Kidney (tissue), 22 donors: ENCODE measurements at places on chromosomes 12 and 14.

DNA sequence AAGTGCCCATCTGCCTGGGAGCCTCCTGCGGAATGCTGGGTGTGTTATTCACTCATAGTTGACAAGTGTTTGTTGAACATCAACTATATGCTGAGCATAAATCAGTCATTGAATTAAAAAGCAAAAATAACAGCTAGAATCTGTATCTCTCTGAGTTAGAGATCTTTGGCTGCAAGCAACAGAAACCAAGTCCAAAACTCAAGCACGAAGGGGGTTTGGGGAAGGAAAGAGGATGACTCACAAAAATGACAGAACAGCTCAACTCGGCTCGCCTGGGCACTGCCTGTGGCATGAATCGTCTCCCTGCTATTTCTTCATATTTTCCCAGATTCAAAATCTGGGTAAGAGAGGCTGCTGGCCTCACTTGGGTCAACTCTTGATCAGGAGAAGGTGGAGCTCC is 72.6 kb upstream of the NCOR2 start:
- no peak for DNase-seq

DNA sequence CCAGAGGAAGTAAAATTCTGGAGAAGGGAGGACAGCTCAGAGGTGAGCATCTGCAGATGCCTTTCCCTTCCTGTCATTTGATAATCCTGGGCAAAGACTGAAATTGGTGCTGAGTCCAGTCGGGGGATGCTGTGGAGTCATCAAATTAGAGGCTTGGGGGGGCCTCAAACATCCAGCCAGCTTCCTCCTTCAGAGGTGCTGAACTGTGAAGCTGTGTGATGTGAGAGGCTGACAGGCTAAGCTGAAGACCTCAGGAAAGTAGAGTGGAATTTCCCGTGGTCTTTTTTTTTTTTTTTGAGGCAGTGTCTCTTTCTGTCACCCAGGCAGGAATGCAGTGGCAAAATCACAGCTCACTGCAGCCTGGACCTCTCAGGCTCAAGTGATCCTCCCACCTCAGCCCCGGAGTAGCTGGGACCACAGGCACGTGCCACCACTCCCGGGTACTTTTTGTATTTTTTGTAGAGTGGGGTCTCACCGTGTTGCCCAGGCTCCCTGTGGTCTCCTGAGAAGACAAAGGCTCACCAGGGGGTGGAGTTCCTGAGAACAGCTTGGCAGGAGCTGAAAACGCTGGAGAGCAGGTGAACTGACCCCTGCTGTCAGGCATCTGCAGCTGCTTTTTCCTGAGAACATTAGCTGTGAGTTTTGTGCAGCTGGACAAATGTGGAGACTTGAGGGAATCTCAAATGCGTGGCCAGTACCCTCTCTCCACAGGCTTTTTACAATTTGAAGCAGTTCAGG is 6.1 kb upstream of the TCL1B start:
- DNase-seq = no peak

GRCh38 chr14:94600148-94600545 is 12.0 kb upstream of the SERPINA3 start:
- DNase-seq = no peak

- DNase-seq = no peak
Measured at GRCh38 chr14:53127832-53128231, 25.3 kb downstream of the DDHD1 start.

DNA sequence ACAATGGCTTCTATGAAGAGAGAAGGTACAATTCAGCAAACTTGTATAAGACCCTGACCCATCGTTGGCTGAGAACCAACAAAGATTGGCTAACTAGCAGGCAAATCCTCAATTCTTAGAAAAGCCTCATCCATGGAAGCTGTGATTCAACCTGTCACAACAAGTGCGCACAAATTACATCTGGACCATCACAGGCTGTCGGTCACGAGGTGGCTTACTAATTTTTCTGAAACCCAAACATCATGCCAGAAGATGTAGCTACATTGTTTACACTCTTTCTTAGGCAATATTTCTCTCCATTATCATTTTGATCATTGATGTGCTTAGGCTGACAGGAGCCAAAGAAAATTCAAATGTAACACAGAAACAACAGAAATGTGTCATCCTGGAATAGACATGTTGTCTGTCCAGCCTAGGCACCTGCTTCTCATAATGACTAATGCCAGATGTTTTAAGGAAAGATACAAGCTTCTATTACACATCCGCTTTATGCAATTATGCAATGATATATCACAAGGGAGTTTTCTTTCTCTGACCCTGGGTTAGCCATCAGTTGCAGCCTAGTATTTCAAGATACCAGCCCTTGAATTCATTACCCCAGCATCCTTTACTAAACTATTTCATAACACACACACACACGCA is 92.9 kb upstream of the DIO2 start:
- no peak for DNase-seq

- DNase-seq = no peak
Measured at GRCh38 chr14:79278286-79278797, 933.0 kb downstream of the DIO2 start.

- no peak for DNase-seq
Measured at GRCh38 chr12:120066341-120066740, 50.2 kb downstream of the RAB35 start.

DNA sequence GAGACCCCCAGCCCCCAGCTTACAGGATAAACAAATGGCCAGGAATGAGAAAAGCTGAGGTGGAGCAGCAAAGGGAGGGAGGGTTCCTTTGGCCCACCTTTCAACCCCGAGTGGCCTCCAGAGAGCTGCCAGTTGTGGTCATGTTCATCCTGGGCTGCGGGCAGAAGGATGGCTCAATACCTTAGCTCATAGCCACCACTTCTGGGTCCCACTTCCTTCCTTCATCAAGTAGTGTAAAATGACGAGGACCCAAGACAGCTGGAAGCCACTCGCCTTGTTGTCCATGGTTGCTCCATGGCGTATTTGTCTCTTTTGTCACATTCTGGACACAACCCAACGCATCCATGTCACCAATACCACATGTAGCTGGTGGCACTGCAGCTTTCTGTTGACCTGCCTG is 24.2 kb downstream of the CRACR2A start:
- no peak for DNase-seq

GRCh38 chr14:105333020-105333490 is 18.5 kb downstream of the PACS2 start:
- peak; percentile 72 for DNase-seq

DNA sequence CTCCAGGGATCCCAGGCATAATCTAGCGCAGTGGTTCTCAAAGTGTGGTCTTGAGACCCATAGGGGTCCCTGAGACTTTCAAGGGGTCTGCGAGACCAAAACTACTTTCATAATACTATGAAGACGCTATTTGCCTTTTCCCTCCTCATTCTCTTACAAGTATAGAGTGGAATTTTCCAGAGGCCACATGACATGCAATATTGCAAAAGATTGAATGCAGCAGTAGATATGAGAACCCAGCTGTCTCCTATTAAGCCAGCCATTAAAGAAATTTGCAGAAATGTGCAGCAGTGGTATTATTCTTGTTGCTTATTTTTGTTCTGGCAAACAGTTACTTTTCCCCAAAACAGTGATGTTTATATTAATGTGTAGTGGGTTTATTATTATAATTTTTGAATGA is 62.8 kb downstream of the VWF start:
- no peak for DNase-seq

- DNase-seq = no peak
Measured at GRCh38 chr12:66312189-66312588, 9.9 kb downstream of the HELB start.

DNA sequence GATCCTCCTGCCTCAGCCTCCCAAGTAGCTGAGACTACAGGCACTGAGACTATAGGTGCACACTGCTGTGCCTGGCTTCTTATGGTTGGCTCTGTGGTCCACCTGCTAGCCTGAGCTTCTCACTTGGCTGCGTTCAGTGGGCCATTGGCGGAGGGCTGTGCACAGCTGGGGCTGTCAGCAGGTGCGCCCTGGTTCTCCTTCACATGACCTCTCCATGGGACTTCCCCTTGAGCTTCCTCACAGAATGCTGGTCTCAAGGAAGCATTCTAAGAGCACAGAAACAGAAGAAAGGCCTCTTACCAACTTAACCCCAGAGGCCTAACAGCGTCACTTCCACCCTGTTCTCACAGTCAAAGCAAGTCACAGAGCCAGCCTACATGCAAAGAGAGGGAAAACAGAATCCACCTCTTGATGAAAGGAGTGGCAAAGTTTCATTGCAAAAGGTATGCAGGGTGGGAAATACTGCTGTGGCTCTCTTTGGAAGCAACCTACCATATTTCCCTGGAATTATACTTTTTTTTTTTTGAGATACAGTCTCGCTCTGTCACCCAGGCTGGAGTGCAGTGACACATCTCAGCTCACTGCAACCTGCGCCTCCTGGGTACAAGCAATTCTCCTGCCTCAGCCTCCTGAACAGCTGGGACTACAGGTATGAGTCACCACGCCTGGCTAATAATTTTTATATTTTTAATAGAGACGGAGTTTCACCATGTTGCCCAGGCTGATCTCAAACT is 9.3 kb downstream of the RILPL2 start:
- DNase-seq = no peak

- no peak for DNase-seq
Measured at GRCh38 chr12:89448526-89448925, 76.1 kb downstream of the GALNT4 start.

GRCh38 chr14:96274543-96274942 is 18.5 kb downstream of the BDKRB1 start:
- DNase-seq = peak; percentile 34

GRCh38 chr12:123757561-123757960 is 4.5 kb upstream of the DNAH10 start:
- DNase-seq = no peak

- DNase-seq = no peak
Measured at GRCh38 chr12:67472539-67472938, 176.0 kb upstream of the DYRK2 start.

DNA sequence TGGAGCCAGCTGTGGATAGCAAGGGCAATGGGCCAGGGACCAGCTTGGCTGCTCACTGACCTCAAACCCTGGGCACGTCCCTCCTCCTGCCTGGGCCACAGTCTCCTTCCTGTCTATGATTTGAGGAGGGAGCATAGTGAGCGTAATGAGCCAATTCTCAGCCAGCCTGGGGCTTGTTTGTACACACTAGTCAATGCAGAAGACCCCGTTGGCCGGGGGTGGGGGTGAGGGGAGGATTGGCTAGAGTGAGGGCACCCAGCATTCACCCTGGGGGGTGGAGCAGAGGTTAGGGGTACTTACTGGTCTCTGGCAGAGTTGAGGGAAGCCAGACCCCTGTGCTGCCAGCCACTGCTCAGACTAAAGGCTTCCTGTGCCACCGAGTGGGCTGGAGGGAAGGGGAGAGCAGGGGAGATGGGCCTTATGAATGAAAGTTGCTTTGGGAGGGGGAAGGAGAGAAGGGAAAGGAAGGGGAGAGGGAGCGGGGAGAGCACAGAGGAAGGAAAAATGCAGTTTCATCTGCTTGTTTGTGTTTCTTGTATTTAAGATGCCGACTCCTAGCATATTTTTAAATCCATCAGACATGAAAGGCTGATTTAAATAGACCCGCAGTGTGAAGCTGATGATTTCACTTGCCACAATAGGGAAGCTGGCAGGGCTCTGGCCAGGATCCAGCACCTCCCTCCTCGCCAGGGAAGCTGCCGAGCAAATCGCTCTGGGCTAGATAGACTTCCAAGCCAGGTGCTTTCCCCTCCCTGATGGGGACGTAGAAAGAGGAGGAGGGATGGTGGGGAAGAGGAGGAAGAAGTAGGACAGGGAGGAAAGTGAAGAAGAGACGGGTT is 114.0 kb downstream of the PRMT8 start:
- DNase-seq = peak; percentile 30

DNA sequence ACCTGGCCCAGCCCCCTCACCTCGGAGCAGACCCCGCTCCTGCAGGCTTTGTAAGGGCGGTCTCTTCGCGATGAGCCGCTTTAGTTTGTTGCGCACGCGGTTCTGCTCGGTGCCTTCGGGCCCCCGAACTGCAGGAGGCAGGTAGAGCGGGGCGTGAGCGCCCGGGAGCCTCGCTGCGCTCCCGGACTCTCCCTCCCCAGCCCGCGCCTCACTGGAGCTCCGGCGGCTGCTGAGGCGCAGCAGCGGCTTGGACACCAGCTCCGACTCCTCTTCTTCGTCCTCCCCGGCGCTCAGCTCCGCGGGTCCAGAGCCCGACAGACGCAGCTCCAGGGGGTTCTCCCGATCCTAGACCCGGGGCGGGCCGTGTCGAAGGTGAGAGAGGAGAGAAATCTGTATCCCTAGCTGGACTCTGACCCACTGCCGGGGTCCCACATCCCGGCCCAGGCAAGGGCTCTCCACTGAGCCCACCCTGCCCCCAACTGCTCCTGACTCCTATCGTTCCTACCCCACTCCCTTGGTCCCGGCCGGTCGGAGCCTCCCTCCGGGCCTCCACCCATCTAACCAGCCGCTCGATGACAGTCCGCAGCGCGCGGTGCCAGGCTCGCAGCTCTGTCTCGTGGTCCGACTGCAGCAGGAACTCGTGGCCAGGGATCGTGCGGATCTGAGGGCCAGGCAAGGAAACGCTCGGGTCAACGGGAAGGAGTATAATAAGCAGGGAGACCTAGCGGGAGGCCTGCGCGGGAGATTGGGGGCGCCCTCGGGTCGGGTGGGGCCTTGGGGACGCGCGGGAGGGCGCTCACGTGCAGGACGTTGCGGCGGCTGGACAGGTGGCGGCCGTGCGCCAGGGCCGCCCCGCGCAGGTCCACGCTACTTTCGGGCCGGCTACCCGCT is 4.2 kb downstream of the ARHGAP9 start:
- peak; percentile 37 for DNase-seq

GRCh38 chr12:57927086-57927485 is 14.3 kb upstream of the ATP23 start:
- DNase-seq = no peak

DNA sequence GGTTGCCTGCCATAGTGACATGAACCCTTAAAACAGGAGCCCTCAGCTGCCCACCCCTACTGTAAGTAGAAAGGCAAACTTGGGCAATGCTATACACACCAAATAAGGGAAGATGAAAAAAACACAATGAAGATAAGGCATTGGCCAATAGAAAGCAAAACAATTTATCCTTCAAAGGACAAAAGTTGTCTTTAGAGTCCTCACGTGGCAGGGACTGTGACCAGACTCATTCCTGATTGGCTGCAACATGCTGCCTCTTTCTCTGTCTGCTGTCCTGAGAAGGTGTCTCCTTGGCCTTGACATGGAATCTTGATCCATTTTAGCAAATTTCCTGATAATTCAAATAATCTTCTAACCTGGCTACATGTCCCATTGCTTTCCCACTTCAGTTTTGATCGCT is 131.9 kb downstream of the GPR135 start:
- no peak for DNase-seq

- no peak for DNase-seq
Measured at GRCh38 chr12:10220398-10221077, 7.9 kb downstream of the GABARAPL1 start.

GRCh38 chr14:21734457-21735074 is 60.9 kb upstream of the OR4E1 start:
- no peak for DNase-seq

GRCh38 chr12:88235183-88235833 is 93.2 kb downstream of the TMTC3 start:
- DNase-seq = no peak

GRCh38 chr12:16756833-16757555 is 151.0 kb upstream of the LMO3 start:
- DNase-seq = no peak

DNA sequence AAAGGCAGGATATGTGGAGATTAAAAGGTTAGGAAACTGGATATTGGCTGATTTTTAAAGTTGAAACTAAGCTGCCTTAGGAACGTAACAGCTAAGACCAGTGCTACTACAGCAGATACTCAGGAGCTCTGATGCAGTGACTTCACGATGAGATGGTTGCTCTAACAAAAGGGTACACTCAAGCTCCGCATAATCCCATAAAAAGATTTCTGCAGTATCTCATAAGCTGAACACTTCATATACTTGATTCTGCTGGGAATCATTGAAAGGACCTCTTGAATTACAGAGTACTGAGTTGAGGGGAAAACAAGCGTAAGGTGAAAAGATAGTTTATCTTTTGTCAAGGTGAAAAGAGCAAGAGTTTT is 3.7 kb downstream of the RNF10 start:
- DNase-seq = no peak
